Uterus (tissue), 4 donors: ENCODE measurements at places on chromosomes 5 and 9. TPM values are rescaled to one million over a fixed set of nuclear protein-coding genes. Genes with fewer than 3 reads are reported as not detected.

SKIC3 gene
- 219 TPM for total RNA-seq

ARSI gene
- total RNA-seq, result 15.1 TPM

ADAMTSL2 gene
- 2.4 TPM for total RNA-seq

DNA sequence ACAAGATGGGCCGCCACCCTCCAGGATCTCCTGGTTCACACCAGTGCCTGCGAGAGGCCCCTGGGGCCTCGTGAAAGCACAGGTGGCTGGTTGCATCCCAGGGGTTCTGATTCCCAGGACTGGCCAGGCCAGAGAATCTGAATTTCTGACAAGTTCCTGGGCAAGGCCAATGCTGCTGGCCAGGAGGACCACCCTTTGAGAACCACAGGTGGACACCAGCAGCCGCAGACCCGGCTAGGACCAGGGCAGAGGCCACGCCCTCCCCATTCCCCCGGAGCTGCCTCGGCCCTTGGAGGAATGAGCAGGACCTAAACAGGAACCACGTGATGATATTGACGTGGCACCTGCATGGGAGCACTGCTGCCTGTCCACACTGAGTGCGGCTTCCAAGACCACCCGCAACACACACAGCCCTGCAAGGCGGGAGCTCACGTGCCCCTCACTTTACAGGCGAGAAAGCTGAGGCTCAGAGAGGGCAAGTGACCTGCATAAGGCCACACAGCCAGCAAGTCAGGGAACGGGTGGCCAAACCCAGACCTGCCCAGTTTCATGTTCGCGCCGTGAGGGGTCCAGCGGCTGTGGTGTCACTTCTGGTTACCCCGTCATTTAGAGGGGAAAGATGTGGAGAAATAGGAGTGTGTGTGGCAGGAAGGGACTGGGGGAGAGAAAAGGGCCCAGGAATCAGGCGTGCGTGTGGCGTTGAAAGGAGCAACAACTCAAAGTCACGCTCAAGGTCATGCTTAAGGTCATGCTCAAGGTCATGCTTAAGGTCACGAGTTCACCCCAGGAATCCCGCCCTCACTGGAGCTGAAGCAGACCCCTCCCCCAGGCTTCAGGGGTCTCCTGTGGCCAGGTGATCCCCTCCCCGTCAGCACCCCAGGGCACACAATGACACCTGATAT is 105.9 kb upstream of the IER5L start:
- H3K27me3 ChIP-seq, result no peaks in the 10 kb centered on the region
- no peaks in the 10 kb centered on the region for H3K36me3 ChIP-seq
- no peak for DNase-seq
- peak overlapping the region; percentile 56 for H3K27ac ChIP-seq
- no peak overlapping the region for H3K4me3 ChIP-seq
- H3K4me1 ChIP-seq, result no peaks in the 10 kb centered on the region

DNA sequence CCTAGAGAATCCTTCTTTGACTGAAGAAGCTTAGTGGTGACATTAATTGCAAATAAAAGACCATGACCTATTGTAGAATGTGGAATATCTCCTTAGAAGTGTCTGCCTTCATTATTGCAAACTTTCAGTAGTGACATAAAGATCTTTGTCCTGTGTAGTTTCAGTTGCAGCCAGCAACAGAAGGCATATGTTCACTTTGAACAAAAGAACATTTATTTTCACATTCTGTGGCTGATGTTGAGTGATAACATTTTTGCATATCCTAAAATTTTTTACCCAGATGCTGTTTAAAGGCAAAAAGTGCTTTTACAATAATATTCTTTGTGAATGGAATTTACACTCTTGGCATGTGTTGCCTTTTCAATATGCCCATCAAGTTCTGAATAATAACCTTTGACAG is 165.9 kb downstream of the TMC1 start:
- H3K27ac ChIP-seq, result no peak overlapping the region
- H3K36me3 ChIP-seq, result no peaks in the 10 kb centered on the region
- no peaks in the 10 kb centered on the region for H3K27me3 ChIP-seq
- no peaks in the 10 kb centered on the region for H3K4me1 ChIP-seq
- H3K4me3 ChIP-seq, result no peak overlapping the region

- H3K4me1 ChIP-seq, result no peaks in the 10 kb centered on the region
- no peaks in the 10 kb centered on the region for H3K27me3 ChIP-seq
- H3K27ac ChIP-seq, result no peak overlapping the region
- H3K36me3 ChIP-seq, result no peaks in the 10 kb centered on the region
- no peak overlapping the region for H3K4me3 ChIP-seq
- DNase-seq, result no peak
Measured at GRCh38 chr9:126276056-126276728, 50.4 kb upstream of the MVB12B start.

DNA sequence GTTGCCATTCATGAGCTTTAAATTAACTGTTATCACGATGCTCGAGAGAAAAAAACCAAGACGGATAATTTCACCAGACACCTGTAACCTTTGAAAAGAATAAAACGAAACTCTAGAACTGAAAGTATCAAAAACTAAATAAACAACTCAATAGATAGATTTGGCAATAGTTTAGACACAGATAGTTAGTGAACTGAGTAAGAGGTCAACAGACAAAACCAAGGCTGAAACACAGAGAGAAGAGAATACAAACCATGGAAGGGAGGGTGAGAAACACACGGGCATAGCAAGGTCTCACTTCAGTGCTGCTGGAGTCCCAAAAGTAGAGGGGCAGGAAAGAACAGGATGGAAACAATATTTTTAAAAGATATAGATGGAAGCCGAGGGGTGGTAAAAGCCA is 3.3 kb upstream of the OR2V1 start:
- H3K4me3 ChIP-seq, result no peak overlapping the region
- no peaks in the 10 kb centered on the region for H3K36me3 ChIP-seq
- H3K27ac ChIP-seq, result no peak overlapping the region
- H3K27me3 ChIP-seq, result no peaks in the 10 kb centered on the region
- no peaks in the 10 kb centered on the region for H3K4me1 ChIP-seq
- DNase-seq, result no peak

GRCh38 chr5:82339792-82340191 is 61.6 kb upstream of the RPS23 start:
- no peak for DNase-seq
- no peaks in the 10 kb centered on the region for H3K27me3 ChIP-seq
- H3K36me3 ChIP-seq, result no peaks in the 10 kb centered on the region
- H3K27ac ChIP-seq, result no peak overlapping the region
- no peaks in the 10 kb centered on the region for H3K4me1 ChIP-seq

GRCh38 chr5:116865651-116866050 is 291.0 kb upstream of the SEMA6A start:
- H3K4me3 ChIP-seq, result no peak overlapping the region
- H3K27me3 ChIP-seq, result no peaks in the 10 kb centered on the region
- no peak overlapping the region for H3K27ac ChIP-seq
- H3K4me1 ChIP-seq, result no peaks in the 10 kb centered on the region
- DNase-seq, result no peak
- H3K36me3 ChIP-seq, result no peaks in the 10 kb centered on the region

- no peak overlapping the region for H3K4me3 ChIP-seq
- DNase-seq, result no peak
- no peaks in the 10 kb centered on the region for H3K4me1 ChIP-seq
- H3K27me3 ChIP-seq, result no peaks in the 10 kb centered on the region
Measured at GRCh38 chr5:54703565-54704255, 186.2 kb downstream of the SNX18 start.

GRCh38 chr5:118249386-118249785 is 739.0 kb downstream of the DTWD2 start:
- no peaks in the 10 kb centered on the region for H3K36me3 ChIP-seq
- H3K27me3 ChIP-seq, result no peaks in the 10 kb centered on the region
- no peak overlapping the region for H3K27ac ChIP-seq
- no peaks in the 10 kb centered on the region for H3K4me1 ChIP-seq

DNA sequence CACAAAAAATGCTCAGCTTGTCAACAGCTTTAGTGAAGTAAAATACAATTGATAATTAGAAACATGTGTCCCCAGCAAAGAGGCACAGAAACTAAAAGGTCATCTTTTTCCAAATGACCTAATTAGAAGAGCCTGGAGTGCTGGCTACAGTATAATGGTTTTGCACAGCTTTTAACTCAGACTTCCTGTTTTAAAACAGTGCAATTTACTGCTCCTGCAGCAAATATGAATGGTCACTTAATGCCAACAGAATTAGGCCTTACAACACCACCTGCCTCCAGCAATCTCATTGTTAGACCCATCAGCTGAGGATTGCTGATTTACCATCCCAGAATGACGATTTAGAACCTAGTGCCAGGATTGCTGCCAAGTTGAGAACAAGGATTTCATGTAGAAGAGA is 239.3 kb downstream of the CETN3 start:
- no peak overlapping the region for H3K4me3 ChIP-seq
- DNase-seq, result no peak
- no peak overlapping the region for H3K27ac ChIP-seq

GRCh38 chr5:123164054-123164453 is 75.0 kb downstream of the PRDM6 start:
- H3K27ac ChIP-seq, result no peak overlapping the region
- no peaks in the 10 kb centered on the region for H3K27me3 ChIP-seq
- no peak for DNase-seq
- H3K4me3 ChIP-seq, result no peak overlapping the region
- H3K36me3 ChIP-seq, result no peaks in the 10 kb centered on the region

GRCh38 chr5:1840741-1841521 is 39.7 kb downstream of the NDUFS6 start:
- no peak for DNase-seq
- H3K36me3 ChIP-seq, result no peaks in the 10 kb centered on the region

DNA sequence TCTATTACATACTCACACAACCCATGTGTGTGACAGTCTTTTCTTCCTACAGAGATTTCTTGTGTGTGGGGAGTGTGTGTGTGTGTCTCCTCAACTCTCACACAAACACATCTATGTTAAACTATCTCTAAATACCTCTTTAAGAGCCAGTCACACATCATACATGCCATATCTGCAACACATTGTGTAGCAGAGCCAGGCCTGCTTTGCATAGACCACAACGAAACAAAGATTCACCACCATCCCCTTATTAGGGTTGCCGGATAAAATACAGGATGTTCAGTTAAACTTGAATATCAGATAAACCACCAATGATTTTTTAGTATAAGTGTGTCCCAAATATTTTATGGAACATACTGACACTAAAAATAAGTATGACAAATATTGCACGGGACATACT is 2.3 kb downstream of the FAM170A start:
- H3K4me1 ChIP-seq, result no peaks in the 10 kb centered on the region
- no peak overlapping the region for H3K4me3 ChIP-seq
- DNase-seq, result no peak
- H3K36me3 ChIP-seq, result no peaks in the 10 kb centered on the region
- no peak overlapping the region for H3K27ac ChIP-seq
